Activated naive CD8-positive, alpha-beta T cell treated with anti-CD3 and anti-CD28 coated beads, Interleukin-2, amount 10 ng/mL, durations not matched to agents 7 days and 5 days (primary cell): ENCODE measurements at places on chromosomes 6 and 20.

- peak overlapping the region; percentile 88 for H3K4me3 ChIP-seq
- peaks cover 7% of the 10 kb centered on the region for H3K27me3 ChIP-seq
- H3K36me3 ChIP-seq: peaks cover 14% of the 10 kb centered on the region
Measured at GRCh38 chr6:13484138-13484708, 3.2 kb downstream of the GFOD1 start.

GRCh38 chr6:154234019-154234772 is 122.4 kb downstream of the IPCEF1 start:
- H3K27me3 ChIP-seq: no peaks in the 10 kb centered on the region
- peak overlapping the region; percentile 55 for H3K4me3 ChIP-seq
- no peak for DNase-seq
- peaks cover 50% of the 10 kb centered on the region for H3K4me1 ChIP-seq
- peak overlapping the region; percentile 64 for H3K27ac ChIP-seq
- peaks cover 17% of the 10 kb centered on the region for H3K36me3 ChIP-seq

- no peak overlapping the region for H3K4me3 ChIP-seq
- H3K27me3 ChIP-seq: peaks cover 36% of the 10 kb centered on the region
- no peak overlapping the region for H3K27ac ChIP-seq
- no peak for DNase-seq
- H3K36me3 ChIP-seq: no peaks in the 10 kb centered on the region
- no peaks in the 10 kb centered on the region for H3K4me1 ChIP-seq
Measured at GRCh38 chr6:169738204-169738975, 13.0 kb downstream of the DYNLT2 start.

GRCh38 chr6:160426136-160426535 is 78.0 kb downstream of the SLC22A3 start:
- no peaks in the 10 kb centered on the region for H3K36me3 ChIP-seq
- peaks cover 5% of the 10 kb centered on the region for H3K4me1 ChIP-seq
- DNase-seq: no peak
- H3K27me3 ChIP-seq: peaks cover 48% of the 10 kb centered on the region
- H3K27ac ChIP-seq: no peak overlapping the region
- H3K4me3 ChIP-seq: no peak overlapping the region

- H3K4me1 ChIP-seq: peaks cover 35% of the 10 kb centered on the region
- no peaks in the 10 kb centered on the region for H3K27me3 ChIP-seq
- DNase-seq: no peak
- H3K27ac ChIP-seq: peak overlapping the region; percentile 82
Measured at GRCh38 chr20:53855733-53856132, 214.7 kb downstream of the BCAS1 start.

- no peaks in the 10 kb centered on the region for H3K27me3 ChIP-seq
- H3K4me1 ChIP-seq: no peaks in the 10 kb centered on the region
- no peak overlapping the region for H3K27ac ChIP-seq
- no peak overlapping the region for H3K4me3 ChIP-seq
- no peak for DNase-seq
Measured at GRCh38 chr6:34020807-34021553, 124.9 kb downstream of the GRM4 start.

DNA sequence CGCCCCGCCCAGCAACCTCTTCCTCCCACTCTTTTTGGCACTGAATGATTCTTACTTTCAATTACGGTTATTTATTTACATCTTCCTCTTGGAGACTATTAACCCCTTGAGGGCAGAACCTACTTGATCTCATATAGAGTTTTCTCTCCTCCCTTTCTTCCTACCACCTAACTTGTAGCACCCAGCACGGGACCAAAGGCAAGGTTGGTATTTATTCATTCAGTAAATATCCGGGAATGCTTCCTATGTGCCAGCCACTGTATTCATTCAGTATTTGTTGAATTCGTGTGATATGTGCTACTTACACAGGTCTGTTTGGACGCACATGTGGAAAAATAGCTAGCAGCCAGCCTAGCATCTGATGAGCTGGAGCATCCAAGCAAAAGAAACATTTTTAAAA is 1.3 kb upstream of the CNKSR3 start:
- peaks cover 11% of the 10 kb centered on the region for H3K4me1 ChIP-seq
- no peaks in the 10 kb centered on the region for H3K36me3 ChIP-seq
- no peak for DNase-seq
- H3K27me3 ChIP-seq: peaks cover 58% of the 10 kb centered on the region

DNA sequence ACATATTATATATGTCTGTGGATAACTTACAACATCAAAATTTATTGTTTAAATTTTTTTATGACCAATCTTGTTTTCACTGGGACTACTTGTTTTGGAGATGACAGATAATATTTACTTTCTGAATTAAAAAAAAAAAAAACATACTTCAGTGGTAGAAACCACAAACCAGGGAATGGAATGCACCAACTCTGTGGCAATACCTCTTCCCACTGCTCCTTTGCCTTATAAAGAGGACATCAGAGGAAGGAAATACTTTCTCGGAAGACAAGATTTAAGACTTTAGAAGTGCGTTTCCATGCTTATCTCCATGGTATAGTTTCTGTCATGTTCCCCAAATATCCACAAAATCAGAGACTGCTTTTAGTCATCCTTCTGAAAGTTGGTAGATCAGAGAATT is 1241.1 kb upstream of the EYS start:
- H3K27ac ChIP-seq: no peak overlapping the region
- no peaks in the 10 kb centered on the region for H3K36me3 ChIP-seq
- no peaks in the 10 kb centered on the region for H3K27me3 ChIP-seq
- H3K4me1 ChIP-seq: no peaks in the 10 kb centered on the region
